ENCODE measurements at places on chromosomes 4 and X. TPM values are rescaled to one million over a fixed set of nuclear protein-coding genes. Genes with fewer than 3 reads are reported as not detected.

MAGEA11 gene
- not detected for total RNA-seq

TMPRSS11B gene
- total RNA-seq, result not detected

- peak; percentile 65 for DNase-seq
- no peaks in the 10 kb centered on the region for H3K27me3 ChIP-seq
- no peaks in the 10 kb centered on the region for H3K36me3 ChIP-seq
Observed at GRCh38 chrX:129606918-129607317, 47.8 kb downstream of the APLN start.

GRCh38 chr4:152281211-152281610 lies 254.7 kb downstream of the FBXW7 start:
- H3K4me1 ChIP-seq, result peaks cover 10% of the 10 kb centered on the region
- no peak for DNase-seq
- H3K27me3 ChIP-seq, result no peaks in the 10 kb centered on the region
- H3K27ac ChIP-seq, result no peak overlapping the region
- H3K36me3 ChIP-seq, result no peaks in the 10 kb centered on the region
- H3K4me3 ChIP-seq, result no peak overlapping the region

DNA sequence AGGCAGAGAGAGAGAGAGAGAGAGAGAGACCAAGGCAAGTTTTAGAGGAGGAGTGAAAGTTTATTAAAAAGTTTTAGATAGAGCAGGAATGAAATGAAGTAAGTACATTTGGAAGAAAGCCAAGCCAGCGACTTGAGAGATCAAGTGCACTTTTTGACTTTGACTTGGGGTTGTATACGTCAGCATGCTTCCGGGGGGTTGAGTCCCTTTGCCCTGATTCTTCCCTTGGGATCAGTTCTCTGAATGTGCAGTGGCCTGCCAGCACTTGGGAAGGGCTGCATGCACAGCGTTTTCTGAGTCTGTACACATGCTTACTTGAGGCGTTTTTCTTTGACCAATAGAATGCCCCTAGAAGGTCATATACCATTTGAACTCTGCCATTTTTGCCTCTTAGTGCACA lies 400.5 kb downstream of the PDGFC start:
- no peaks in the 10 kb centered on the region for H3K27me3 ChIP-seq
- H3K4me3 ChIP-seq, result no peak overlapping the region
- DNase-seq, result no peak
- no peaks in the 10 kb centered on the region for H3K36me3 ChIP-seq
- H3K4me1 ChIP-seq, result no peaks in the 10 kb centered on the region
- no peak overlapping the region for H3K27ac ChIP-seq

DNA sequence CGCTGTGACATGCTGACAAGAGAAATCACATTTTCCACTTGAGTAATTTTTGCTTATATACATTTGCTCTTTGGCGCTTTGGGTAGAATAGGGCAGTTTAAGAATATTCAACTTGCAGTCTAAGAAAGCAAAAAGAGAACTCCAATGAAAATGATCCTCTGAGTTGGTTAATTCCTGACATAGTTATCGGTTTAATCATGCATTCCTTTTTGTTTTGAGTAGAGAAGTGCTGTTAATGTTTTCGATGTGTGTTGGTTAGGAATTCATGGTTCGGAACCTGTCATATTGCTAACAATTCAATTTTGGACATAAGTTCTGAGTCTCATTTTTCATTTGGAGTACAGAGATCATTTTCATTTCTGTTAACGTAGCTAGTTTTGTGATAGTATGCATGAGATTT lies 700.6 kb upstream of the PITX2 start:
- no peaks in the 10 kb centered on the region for H3K27me3 ChIP-seq
- H3K4me3 ChIP-seq, result no peak overlapping the region
- no peak for DNase-seq
- H3K4me1 ChIP-seq, result no peaks in the 10 kb centered on the region
- no peak overlapping the region for H3K27ac ChIP-seq

C4orf51 gene
- total RNA-seq, result not detected

DNA sequence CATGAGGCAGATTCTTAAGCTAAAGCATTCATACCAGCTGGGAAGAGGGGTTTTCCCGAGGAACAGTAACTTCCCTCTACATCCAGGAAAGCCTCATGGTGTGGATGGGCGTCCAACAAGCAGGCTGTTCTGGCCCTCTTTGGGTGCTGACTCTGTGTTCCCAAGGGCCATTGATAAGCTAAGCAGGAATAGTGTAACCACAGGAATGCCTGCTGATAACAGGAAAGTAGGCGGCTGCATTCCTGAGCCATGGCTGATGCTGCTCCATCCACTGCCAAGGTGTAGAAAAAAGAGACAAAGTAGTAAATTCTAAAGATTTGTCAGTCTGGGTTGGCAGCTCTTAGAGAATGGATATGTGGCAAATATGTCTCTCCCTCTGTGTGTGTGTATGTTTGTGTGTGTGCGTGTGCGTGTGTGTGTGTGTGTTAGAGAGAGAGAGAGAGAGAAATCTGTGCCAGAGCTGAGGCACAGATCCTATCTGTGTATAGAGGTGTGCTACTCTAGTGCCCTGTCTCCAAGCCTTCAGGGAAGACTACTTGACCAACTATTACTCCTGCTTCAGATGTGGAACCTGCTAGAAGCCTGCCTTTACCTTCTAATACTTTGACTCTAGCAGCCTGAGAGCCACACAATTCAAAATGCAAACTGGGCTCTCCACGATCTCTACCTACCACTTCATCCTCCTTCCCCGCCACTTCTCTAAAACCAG lies 353.1 kb upstream of the NR3C2 start:
- DNase-seq, result peak; percentile 81
- H3K36me3 ChIP-seq, result no peaks in the 10 kb centered on the region
- no peaks in the 10 kb centered on the region for H3K27me3 ChIP-seq
- H3K4me3 ChIP-seq, result no peak overlapping the region

DNA sequence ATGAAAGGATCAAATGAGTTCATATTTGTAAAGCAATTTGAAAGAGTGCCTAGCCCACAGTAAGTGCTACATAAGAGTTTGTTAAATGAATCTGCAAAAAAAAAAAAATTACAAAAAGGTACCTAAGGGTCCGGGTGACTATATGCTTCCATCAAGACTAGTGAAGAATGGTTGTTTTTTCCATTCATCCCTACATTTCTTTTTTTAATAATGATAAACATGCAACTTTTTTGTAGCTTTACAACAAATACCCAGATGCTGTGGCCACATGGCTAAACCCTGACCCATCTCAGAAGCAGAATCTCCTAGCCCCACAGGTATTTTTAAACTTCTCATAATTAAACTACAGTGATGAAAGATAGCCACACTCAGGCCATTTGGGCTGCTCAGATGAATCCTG lies 4.3 kb downstream of the SPP1 start:
- no peak overlapping the region for H3K27ac ChIP-seq
- H3K27me3 ChIP-seq, result no peaks in the 10 kb centered on the region
- no peaks in the 10 kb centered on the region for H3K36me3 ChIP-seq
- no peak overlapping the region for H3K4me3 ChIP-seq
- no peak for DNase-seq

- H3K27ac ChIP-seq, result no peak overlapping the region
- H3K4me3 ChIP-seq, result no peak overlapping the region
- DNase-seq, result no peak
- H3K4me1 ChIP-seq, result no peaks in the 10 kb centered on the region
Observed at GRCh38 chr4:145760961-145761929, 81.3 kb downstream of the C4orf51 start.

CXCL3 gene
- total RNA-seq, result 45.1 TPM

DNA sequence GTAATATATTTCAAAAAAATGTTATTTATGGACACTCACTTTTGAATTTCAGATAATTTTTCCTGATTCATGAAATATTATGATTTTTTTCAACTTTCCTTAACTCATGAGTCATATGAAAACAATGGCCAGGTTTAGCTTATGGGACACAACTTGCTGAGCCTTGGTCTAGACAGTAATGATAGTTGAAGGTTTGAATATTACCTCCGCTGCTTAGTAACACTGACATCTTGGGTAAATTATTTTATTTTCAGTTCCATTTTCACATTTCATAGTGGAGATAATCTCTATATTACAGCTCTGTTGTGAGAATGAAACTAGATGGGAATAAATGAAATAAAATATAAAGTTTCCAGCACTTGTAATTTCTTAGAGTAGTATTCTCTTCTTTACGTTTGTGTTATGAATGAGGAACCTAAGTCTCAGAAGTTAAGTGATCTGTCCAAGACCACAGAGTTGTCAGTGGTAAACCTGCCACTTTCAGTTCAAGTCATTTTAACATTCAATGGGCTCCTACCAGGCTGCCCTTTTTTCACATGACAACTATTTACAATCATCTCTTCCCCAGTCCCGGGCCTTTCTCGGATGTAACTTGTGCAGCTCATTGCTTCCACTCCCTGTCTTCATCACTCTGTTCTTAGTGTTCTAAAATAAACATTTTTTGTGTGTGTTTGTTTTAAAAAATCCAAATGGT lies 46.8 kb upstream of the GC start:
- H3K27ac ChIP-seq, result no peak overlapping the region
- H3K4me3 ChIP-seq, result no peak overlapping the region
- H3K36me3 ChIP-seq, result no peaks in the 10 kb centered on the region
- DNase-seq, result no peak
- H3K27me3 ChIP-seq, result no peaks in the 10 kb centered on the region
- no peaks in the 10 kb centered on the region for H3K4me1 ChIP-seq

MOSPD2 gene
- 18.3 TPM for total RNA-seq

DNA sequence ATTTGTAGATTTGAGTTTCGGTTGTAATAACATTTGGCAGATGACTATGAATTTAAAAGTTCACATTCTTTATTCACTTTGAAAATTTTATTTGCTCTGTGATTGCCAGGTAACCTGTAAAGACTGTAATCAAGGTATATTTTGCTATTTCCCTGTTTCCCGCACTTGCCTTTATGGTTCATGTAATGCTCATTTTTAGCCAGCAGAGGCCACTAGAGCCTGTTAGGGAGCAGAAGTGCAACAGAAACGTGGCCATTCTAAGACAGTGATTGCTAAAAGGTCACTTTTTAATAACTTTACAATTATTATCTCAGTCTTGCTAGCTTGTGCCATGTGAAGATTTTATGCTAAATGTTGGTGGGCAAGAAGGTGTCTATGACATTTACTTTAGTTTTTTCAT lies 12.4 kb downstream of the YIPF6 start:
- no peaks in the 10 kb centered on the region for H3K4me1 ChIP-seq
- DNase-seq, result no peak
- peaks cover 47% of the 10 kb centered on the region for H3K36me3 ChIP-seq

DNA sequence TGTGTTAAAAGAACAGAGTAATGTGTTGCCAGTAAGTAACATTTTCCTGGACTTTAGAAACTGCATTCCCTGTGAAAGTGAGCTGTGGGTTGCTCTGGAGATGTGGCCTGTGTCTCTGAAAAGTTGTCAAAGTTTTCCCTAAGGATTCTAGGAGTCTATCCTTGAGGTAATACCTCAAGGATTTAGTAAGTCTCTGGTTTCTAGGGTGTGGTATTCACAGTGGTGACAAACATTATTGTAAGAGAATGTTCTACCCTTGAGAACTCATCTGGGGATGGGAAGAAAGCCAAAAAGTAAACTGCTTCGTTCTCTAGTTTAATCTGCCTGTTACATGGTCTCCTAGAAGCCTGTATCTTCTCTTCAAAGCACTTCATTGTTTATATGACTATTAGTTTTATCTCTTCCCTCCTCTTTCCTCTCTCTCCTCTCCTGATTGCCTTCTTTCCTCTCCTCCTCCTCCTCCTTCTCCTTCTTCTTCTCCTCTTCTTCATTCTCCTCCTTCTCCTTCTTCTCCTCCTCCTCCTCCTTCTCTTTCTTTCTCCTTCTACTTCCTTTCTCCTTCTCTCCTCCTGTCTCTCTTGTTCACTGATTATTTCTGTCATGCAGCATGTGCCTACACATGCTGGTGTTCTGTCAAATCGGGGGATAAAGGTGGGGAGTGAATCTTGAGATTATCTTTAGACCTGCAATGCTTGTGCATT lies 321.3 kb downstream of the PTTG2 start:
- no peak overlapping the region for H3K4me3 ChIP-seq
- no peaks in the 10 kb centered on the region for H3K36me3 ChIP-seq
- peaks cover 23% of the 10 kb centered on the region for H3K4me1 ChIP-seq
- peak overlapping the region; percentile 19 for H3K27ac ChIP-seq

ABCG2 gene
- total RNA-seq, result not detected

- no peak for DNase-seq
- H3K4me3 ChIP-seq, result no peak overlapping the region
- H3K4me1 ChIP-seq, result no peaks in the 10 kb centered on the region
Observed at GRCh38 chrX:101230636-101231035, 11.1 kb downstream of the DRP2 start.

DNA sequence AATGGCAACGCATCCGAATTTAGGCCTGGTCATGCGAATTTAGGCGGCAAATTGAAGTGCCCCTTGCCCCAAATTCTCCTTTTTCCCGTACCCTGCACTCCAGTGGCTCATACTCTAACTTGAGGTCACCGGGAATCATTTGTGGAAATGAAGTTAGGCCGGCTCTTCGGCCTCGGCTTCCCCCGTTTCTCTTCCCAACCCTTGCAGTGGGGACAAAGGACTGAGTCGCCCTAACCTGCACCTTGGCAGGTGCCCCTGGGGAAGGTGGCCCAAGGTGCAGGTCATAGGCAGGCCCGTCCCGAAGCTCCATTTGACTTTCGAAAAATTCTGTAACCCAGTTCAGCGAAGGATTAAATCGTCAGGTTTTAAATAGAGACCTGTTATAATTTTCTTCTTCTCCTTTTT lies 811 bp downstream of the SRD5A3 start:
- no peak for DNase-seq
- no peaks in the 10 kb centered on the region for H3K27me3 ChIP-seq
- peak overlapping the region; percentile 97 for H3K27ac ChIP-seq
- peaks cover 32% of the 10 kb centered on the region for H3K4me1 ChIP-seq
- peak overlapping the region; percentile 58 for H3K4me3 ChIP-seq

BST1 gene
- not detected for total RNA-seq

GRCh38 chr4:140257461-140258305 lies 103.7 kb upstream of the MAML3 start:
- no peak overlapping the region for H3K4me3 ChIP-seq
- no peak overlapping the region for H3K27ac ChIP-seq
- H3K27me3 ChIP-seq, result no peaks in the 10 kb centered on the region
- H3K36me3 ChIP-seq, result no peaks in the 10 kb centered on the region
- no peak for DNase-seq
- peaks cover 17% of the 10 kb centered on the region for H3K4me1 ChIP-seq

TMEM144 gene
- total RNA-seq, result 40.4 TPM

DNA sequence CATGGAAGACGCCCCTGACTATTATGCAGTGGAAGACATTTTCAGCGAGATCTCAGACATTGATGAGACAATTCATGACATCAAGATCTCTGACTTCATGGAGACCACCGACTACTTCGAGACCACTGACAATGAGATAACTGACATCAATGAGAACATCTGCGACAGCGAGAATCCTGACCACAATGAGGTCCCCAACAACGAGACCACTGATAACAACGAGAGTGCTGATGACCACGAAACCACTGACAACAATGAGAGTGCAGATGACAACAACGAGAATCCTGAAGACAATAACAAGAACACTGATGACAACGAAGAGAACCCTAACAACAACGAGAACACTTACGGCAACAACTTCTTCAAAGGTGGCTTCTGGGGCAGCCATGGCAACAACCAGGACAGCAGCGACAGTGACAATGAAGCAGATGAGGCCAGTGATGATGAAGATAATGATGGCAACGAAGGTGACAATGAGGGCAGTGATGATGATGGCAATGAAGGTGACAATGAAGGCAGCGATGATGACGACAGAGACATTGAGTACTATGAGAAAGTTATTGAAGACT lies 3.6 kb downstream of the TSPYL2 start:
- DNase-seq, result no peak
- peak overlapping the region; percentile 0 for H3K4me3 ChIP-seq
- H3K27ac ChIP-seq, result no peak overlapping the region
- H3K27me3 ChIP-seq, result no peaks in the 10 kb centered on the region
- H3K36me3 ChIP-seq, result peaks cover 19% of the 10 kb centered on the region

HSFX3 gene
- total RNA-seq, result not detected

All from stomach (tissue), 19 donors.